Fibroblast of pulmonary artery (primary cell): ENCODE measurements at places on chromosomes 5 and 9.
A peak's percentile ranks its signal among the peaks of the same experiment; 100 is the strongest.

GRCh38 chr5:87276655-87277054 lies 9.0 kb downstream of the RASA1 start:
- DNase-seq: no peak

DNA sequence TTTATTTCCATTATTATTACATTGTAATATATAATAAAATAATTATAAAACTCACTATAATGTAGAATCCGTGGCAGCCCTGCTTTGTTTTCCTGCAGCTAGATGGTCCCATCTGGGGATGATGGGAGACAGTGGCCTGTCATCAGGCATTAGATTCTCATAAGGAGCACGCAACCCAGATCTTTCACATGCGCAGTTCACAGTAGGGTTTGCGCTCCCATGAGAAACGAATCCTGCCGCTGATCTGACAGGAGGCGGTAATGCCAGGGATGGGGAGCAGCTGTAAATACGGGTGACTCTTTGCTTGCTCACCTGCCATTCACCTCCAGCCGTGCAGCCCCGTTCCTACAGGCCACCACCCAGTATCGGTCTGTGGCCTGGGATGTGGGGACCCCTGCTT lies 1879.3 kb upstream of the WWC1 start:
- no peak for DNase-seq

DNA sequence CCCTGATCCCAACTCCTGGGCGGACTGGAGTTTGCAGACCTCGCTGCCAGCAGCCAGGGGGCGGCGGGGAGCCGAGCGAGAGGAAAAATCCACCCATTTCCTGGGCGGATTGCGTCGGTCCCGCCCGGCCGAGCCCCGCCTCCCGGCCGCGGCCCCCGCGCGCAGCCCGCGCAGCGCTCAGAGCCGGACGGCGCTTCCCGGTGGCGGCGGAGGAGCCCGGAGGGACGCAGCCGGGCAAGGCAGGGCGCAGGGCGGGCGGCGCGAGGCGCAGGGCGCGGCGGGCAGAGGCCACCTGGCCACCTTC lies at the start of gene OLFM1:
Gene OLFM1, plus strand, starts transcription at position 180 of the 304 bp plus-strand sequence. CDS start 322 bp downstream, outside the sequence.
- DNase-seq: peak; percentile 63

GRCh38 chr9:90526386-90526785 lies 116.2 kb downstream of the DIRAS2 start:
- no peak for DNase-seq

DNA sequence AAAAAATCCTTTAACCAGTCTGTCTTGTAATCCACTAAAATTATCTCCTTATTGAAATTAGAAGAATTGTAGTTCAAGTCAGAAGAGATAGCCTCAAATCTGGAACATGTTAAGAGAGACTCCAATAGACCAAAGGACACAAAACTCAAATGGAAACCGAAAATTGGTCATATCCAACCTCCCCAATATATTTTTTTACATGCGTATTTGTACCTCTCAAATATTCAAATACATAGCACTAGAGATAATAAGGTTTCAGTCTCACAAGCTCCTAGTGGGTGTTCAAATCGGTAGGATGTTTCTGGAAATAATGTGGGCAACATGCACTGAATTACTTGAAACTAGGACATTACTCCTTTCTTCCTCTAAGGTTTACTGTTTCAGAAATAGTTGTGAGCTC lies 33.5 kb downstream of the EPB41L4A start:
- no peak for DNase-seq

DNA sequence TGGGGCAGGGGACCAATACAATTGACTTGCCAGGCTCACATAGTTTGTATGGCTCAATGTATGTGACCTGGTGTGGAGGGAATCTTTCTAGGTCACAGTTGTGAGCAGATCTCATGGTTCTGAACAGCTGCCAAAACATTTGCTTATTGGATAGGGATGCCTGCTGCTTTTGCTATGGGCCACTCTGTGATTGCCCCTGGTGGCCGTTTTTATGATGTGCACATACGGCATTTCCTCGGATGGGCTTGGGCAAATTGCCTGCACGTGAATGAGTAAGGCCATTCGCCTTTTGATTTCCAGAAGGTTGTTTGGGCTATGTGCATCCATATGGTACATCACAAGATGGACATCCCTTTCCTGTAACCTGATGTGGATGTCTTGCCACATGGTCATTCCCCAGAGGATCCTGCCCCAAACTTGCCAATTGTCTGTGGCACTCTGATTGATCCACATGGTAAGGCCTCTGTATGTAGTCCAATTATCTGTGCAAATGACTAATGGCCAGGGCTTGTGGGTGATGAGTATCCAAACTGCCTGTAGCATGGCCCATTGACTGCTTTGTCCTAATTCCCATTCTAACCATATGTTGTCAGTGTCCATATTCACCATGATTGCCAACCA lies 10.7 kb upstream of the SLC22A4 start:
- peak; percentile 69 for DNase-seq

- peak; percentile 79 for DNase-seq
Measured at GRCh38 chr9:122095010-122095767, 2.1 kb upstream of the TTLL11 start.

GRCh38 chr5:141880961-141881801 lies 3.0 kb upstream of the PCDH1 start:
- peak; percentile 45 for DNase-seq

GRCh38 chr5:138968601-138969000 lies 93.5 kb upstream of the LRRTM2 start:
- DNase-seq: no peak

- peak; percentile 12 for DNase-seq
Measured at GRCh38 chr9:97529363-97530076, 28.1 kb downstream of the TMOD1 start.

DNA sequence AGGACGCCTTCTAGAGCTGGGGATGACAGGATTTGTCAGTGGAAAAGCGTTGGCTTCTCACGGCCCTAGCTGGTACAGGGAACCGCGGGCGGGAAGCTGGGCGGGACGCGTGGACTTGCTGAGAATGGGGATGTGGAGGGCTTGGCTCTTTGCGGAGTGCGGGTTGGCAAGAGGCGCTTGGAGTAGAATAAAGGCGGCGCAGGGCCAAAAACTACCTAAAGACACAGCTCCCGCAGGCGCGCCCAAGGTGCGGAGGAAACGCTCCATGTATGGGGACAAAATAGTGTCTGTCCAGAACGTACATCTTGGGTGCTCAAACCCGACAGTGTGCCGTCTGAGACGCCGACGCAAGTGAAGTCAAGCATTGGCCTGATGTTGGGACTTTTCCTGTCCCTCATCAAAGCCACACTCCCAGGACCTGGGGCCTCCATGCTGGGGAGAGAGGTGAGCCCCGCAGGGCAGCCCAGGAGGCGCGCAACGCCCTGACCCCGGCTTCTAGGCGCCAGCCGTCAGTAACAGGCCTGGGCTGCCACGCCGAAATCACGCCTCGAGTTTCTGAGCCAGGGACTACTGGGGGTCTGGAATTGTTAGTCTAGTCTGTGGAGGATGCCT lies 1.6 kb upstream of the NKX2-5 start:
- DNase-seq: no peak

DNA sequence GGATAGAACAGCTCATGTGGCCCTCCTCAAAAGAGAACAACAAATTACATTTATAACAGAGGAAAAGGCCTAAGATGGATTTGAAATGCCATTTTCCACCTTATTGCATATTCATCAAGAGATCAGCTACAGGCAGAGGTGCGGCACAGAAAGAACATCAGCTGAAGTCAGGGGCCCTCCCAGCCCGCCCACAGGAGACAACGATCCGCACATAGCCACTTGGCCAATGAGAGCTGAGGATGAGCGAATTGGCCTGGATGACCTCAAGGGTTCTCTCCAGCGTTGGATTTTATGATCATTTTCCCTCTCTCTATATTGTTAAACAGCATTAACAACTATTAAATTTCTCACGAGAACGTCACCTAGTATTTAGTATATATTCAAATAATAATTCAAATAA lies 97.6 kb downstream of the GNAQ start:
- DNase-seq: no peak
